ENCODE measurements at places on chromosomes 7 and 10.

DNA sequence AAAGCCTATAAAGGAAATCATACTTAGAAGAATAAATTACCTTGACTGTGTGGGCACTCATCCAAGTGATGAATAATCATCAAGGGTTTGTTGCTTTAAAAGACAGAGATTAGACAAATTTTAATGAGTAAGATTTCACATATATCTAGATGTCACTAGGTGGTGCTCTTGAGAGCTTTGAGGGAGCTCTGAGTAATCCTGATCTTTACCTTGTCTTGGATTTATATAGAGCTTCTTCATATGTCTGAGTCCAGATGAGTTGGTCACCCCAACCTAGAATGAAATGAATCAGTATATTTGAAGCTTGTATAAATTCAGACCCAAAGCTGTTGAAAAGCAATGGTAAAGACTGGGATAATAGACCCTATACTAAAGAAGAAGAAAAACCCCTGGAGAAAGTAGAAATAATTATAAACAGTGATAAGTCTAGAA lies 3.7 kb downstream of the AGR2 start:
- peak; percentile 79 for DNase-seq

GRCh38 chr10:132805599-132805998 lies 19.7 kb upstream of the NKX6-2 start:
- no peak for DNase-seq

DNA sequence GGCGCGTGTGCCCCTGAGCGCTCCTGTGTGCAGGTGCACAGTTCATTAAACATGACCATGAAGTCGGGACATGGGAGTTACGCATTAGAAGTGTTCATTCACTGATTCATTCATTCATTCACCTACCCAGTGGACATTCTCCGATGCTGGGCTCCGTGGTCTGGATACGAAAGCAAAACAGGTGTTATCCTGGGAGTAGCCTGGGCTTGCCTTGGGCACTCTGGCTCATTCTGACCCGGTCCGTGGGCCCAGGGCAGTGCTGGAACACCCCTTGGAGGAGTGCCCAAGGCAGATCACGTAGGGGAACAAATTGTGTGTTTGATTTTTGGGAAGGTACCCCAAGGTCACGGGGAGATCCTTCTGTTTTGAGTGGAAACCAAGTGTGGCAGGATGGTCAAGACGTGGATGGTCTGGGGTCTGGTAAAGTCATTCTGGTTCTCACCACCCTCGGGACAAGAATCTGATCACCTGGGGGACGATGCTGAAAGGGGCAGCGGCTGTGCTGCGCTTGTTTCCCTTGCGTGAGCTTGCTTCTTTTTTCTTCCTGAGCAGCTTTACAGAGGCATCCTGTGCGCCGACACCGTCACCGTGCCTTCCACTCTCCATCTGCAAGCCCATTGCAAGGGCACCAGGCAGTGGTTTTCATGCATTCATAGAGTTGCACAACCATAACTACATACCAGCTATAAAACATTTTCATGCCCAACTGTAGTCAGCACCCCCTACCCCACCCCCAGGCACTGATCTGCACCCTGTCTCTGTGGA lies 10.1 kb downstream of the ELFN1 start:
- no peak for DNase-seq

DNA sequence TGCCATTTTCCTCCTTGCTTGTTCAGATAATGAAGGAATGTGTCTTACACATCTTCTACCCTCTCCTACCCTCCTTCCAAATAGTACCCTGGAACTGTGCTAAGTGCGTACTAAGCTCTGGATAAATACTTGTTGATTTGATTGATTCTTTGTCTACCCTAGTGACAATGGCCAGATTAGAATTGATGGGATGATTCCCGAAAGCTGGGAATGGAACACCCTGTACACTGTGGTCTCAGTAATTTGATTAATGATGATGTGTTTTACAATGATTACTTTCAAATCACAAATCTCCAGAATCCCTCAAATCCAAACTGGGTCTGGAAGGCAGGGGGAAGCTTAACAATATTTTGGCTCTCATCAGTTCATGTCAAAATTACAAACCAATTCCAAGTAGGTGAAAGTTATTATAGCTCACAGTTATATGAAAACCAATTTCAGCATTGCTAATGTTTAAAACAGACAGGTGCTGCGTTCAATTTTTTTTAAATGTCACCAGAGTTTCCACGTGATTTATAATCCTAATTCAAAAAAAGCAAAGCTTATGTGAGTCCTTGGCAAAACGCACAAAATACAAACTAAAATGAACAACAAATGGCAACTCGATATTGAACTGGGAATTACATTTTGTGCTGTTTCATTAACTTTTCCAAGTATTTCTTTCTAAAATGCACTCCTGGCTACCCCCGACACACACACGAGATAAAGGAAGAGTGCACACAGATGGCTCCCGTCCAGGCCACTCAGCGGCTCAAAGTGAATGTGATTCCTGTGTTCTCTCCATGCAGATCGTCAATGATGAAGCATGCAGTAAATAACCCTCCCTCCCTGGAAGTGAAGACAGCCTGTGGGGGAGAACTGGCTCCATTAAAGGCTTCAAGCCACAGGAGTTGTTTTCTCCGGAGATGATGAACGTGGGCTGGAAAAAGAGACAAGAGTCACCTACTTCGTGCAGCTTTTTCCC lies 21.7 kb upstream of the ADRB1 start:
- no peak for DNase-seq

DNA sequence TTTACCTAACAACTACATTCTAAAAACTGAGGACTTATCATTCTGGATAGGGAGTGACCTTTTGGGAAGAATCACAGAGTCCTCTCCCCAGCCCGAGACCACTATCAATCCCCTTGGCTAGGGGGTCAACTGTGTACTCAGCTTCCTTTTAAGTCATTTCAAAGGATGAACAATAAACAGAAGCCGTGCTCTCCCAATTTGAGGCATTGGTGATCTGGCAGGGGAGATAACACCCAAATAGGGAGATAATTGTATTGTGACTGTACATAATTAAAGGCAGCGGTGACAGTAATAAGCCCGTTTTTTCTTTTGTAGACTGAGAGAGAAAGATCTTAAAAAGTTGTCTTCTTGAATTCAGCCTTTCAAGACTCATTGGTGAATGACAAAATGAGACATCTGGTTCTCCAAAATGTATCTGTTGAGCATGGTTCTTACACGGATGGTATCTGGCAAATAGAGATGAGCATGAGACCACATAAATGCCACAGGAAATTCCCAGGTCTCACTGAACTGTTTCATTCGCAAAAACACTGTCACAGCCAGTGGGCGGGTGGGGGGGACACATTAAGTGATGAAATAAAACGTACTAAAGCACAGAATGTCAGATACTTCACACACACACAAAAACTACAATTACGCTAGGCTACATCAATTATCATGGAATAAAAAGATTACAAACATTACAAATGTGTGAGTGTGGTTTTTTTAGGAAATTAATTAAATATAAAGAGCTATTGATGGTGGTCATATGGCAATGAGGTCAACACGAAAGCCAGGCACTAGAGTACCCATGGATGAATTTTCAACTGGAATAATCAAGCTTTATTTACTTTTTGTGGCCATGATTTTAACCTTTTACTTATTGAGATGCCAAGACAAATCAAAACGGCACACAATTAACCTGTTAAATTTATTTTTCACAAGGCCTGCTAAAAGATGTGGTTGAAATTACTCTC lies 108.4 kb downstream of the HIPK2 start:
- DNase-seq, result no peak

- DNase-seq, result no peak
Measured at GRCh38 chr10:18429335-18429734, 222.1 kb downstream of the NSUN6 start.

- no peak for DNase-seq
Measured at GRCh38 chr10:73948947-73949633, 38.2 kb downstream of the PLAU start.

GRCh38 chr7:51035716-51036115 lies 253.0 kb upstream of the GRB10 start:
- peak; percentile 66 for DNase-seq

- DNase-seq, result peak; percentile 14
Measured at GRCh38 chr7:149126662-149127266, 640 bp upstream of the ZNF425 start.

DNA sequence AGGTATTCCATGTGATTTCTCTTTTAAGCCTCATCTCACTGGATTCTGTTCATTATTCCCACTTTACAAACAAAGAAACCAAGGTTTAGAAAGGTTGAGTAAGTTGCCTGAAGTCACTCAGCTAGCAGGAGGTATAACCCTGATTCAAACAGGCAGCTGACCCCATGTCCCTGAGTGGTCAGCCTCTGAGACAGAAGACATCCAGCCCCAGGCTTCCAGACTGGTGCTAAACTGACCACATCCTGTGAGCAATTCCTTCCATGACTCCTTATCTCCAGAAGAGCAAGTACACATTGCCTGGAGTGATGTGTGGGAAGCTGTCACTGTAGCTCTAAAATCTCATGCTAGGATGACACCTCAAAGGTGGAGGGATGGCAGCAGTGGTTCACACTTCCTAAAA lies 3.7 kb downstream of the PLPP4 start:
- peak; percentile 99 for DNase-seq
